ENCODE measurements at places on chromosomes 7 and 10.

- no peak for DNase-seq
Observed at GRCh38 chr10:129896860-129897200, 67.2 kb downstream of the EBF3 start.

DNA sequence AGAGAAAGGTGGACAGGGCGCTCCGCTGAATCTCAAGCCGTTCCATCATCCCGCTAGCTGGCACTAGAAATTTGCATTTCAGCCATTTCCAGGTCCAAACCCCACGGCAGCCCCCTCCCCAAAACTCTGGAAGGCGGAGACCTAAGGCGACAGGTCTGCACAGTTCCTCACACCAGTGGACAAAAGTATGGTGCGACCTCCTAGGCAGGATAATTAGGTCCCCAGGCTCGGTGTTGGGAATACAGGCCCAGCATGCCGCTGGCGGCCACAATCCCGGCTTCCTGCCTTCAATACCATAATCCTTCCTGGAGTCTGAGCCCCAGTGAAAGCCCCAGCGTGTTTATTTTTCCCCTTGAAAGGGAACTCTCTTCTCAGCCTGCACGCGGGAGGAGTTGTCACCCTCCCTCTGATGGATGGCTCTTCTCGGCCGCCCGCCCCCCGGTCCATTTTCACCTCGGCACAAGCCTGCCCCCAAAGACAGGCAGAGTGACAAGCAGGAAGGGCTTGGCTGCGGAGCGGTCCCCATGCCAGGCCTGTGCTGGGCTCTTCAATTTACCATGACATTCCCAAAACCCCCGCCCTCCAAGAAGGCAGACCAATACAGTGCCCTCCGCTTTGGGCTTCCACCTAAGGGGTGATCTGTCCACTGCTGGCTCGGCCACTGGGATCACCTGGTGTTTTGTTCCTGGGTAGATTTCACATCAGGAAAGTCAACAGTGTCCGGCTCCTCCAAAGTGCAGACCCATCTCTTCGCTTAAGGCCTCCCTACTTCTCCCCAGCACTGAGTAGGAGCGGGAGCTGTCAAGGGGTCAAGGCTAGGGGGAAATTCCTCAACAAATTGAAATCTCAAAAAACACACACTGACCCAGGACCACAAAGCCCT lies 2.2 kb downstream of the FGFR2 start:
- DNase-seq: no peak

DNA sequence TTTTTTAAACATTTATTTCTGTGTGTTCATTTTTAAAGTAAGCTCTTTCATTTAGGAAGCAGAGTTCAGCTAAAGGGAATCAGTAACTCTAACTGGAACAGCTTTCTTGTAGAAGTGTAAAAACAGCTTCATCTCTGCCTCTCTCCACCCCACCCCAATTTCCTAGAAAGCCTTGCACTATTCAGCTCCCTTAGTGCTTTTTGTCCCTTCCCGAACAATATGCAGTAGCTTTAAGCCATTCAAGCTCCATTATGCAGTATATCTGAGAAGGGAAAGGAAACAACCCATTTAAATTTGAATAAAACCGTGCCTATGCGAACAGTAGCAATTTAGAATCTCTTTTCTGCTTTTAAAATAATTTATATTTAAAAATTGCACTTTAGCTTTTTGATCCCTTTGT lies 134.5 kb downstream of the TRIL start:
- DNase-seq: no peak

- no peak for DNase-seq
Observed at GRCh38 chr10:100800931-100801330, 55.5 kb downstream of the PAX2 start.

- DNase-seq: no peak
Observed at GRCh38 chr7:83366629-83367028, 203.9 kb upstream of the PCLO start.

GRCh38 chr7:26046150-26046549 lies 105.8 kb upstream of the NFE2L3 start:
- DNase-seq: no peak

- no peak for DNase-seq
Observed at GRCh38 chr10:16483241-16483917, 38.3 kb downstream of the C1QL3 start.

GRCh38 chr7:137957887-137958286 lies 44.0 kb downstream of the CREB3L2 start:
- DNase-seq: peak; percentile 76

- no peak for DNase-seq
Observed at GRCh38 chr7:17152721-17153120, 145.7 kb upstream of the AHR start.

DNA sequence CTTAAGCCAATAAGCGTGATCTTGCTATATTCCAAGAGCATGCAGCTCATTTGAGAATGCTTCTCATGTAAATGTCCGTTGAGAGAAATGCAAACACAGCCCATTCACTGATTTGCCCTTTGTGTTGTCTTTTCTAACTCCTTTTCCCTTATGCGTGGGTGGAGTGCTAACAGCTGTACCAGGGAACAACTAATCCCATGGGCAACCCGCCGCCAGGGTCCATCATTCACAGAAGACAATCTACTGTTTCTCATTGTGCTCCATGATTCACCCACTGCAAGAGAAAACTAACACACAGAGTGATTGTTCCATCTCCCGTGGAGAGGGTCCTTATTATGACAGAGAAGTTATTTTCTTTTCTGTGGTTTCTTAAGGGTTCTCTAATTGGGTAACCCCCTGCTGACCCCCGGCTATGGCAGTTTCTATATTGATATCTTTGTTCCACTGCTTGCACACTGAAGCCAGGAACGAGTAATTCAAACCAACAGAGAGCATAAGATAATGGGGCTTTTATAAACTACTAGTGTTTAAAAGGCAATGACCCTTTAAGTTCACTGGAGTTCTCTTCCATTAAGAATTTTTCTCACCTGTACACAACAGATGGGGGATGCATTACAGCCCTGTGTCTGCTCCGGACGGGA lies 298.7 kb downstream of the BAMBI start:
- no peak for DNase-seq

DNA sequence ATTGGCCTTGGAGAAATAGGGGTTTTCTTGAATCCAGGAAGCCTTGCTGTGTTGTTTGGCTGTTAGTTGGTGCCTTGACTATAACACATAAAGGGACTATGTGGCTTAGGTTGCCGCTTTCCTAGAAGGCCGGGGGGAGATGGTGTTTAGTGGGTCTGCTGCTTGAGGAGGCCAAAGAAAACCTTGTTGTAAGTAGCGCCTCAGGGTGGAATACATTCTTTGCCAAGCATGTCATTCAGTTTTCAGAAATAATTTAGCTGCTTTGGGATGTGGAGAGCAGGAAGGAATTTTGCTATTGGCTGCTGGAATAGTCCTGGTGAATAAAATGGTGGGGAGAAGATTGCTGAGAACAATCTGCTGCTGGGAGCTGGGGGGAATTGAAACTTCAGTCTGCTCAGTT lies 132.9 kb upstream of the WNT16 start:
- peak; percentile 35 for DNase-seq

DNA sequence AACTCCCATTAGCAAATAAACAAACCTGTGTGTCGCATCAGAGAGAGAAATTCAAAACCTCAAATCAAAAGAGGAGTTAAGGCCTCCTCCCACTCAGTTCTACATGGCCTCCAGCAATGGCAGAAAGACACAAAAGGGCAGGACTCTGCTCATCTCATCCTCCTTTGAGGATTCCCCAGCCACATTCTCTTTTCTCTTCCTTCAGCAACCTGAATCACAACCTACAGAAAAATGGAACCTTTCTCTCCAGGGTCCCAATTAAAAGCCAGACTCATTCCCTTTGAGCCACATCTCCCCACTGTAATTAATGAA lies 7.9 kb downstream of the OSBPL3 start:
- DNase-seq: no peak

- DNase-seq: peak; percentile 73
Observed at GRCh38 chr7:67019562-67020390, 23.1 kb downstream of the TYW1 start.

DNA sequence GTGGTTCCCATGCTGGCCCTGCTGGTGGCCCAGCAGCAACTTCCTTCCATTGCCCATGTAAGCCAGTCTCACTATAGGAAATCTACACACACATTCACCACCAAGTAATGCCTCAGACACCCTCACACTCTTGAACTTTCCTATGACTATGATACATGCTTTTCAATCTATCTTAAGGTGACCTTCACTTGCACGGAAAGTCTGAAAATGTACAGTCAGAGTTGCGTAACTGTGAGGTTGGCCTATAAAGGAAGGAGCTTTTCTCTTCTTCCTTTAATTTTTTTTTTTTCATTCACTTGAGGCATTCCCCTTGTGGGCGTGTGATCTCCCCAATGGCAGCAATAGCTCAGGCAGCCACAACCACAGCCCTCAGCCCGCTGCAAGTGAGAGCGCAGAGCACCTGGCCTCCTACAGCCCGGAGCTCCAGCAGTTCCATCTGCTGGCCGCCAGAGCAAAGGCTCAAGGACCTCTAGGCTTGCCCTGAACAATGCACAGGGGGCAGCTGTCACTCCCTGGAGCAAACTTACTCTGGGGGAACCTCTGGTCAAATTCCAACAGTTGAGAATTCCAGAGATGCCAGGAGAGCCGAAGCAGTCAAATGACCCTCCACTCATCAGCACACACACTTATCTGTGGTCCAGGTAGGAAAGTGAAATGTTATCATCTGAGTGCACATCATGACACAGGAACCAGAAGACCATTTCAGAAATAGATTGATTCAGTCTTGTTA lies 123.1 kb upstream of the ADO start:
- DNase-seq: peak; percentile 26

DNA sequence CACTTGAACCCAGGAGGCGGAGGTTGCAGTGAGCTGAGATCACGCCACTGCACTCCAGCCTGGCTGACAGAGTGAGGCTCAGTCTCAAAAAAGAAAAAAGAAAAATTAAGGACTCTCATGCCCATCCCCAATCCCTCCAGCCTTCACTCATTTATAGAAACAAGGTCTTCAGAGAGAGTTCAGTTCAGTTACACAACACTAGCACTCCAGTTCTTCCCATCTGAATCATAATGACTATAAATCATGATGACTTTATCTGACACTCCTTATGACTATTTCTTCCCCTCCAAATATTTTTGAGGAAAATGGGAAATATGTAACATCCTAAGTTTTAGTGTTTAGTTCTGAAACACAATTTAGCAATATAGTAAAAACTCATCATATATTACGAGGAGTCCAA lies 107.4 kb upstream of the LSM8 start:
- peak; percentile 17 for DNase-seq

DNA sequence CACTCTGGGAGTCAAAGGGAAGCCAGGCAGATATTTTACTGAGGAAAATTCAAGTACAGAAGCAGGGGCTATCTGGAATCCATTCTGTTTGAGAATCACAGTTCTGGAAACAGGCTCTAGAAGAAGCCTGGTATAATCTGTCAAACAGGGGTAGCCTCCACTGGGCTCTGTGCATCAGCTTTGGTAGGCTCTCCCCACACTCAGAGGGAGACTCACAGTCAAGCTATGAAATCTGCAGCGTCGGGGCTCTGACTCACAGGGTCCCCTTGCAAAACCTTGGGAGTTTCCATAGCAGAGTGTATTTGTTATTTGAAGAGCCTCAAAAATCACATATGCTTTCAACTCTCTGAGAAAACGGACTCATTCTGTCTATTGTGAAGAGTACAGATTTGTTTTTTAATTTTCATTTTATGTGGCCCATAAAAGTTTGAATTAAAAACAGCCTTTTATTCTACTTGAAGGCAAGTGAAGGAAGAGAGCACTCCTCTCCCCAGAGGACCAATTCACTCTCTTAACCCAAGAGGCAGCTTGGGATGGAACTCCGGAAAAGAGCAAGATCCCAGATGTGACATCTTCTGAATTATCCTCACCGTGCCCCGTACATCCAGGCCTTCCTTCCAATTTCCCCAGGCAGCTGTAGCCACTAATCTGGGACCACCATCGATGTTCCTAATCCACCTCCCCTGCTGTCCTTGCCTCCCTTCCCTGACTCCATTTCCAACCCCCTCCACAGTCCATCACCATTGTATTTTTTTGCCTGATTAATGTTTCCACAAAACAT lies 590.9 kb upstream of the MGMT start:
- DNase-seq: peak; percentile 80

DNA sequence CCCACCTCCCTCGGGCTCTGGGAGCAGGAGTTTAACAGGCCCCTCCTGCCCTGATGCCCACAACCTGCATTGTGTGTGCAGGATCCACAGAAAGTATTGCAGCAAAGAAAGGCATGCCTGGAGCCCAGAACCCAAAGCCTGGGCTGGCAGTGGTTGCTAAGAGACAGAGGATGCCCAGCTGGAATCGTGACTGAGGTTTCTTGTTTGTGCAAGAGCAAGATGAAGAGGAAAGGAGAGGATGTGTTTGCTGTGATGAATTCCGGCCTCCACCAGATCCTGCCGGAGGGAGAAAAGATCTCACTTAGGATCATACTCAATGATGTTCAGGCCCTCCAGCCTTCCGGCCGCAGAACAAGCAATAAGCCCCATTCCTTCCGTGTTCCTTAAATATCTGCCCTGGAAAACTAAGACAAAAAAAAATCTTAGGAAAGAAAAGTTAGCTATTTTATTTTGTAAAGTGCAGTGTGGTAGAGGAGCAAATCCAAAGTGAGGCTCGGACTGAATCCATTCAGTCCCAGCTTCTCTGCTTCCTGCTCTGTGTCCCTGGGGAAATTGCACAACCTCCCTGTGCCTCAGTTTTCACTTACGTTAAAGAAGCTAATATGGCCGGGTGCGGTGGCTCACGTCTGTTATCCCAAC lies 57.1 kb downstream of the SLIT1 start:
- DNase-seq: no peak

DNA sequence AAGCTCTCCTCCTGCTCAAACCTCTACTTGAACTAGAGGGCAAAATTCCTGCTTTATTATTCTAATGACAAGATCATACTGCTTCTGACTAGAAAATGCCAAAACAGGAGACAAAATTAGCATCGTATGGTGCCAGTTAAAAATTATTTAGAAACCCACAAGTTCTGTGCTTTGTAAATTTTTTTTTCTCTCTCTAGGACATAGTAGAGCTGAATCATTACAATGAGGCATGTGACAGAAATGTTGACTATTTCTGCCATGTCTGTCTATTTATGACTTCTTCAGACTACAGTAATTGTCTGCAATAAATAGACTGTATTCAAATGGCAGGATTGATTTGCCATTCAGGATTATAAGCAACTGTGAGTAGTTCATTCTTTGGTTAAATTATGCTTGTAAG lies 335.8 kb downstream of the PRPF18 start:
- peak; percentile 75 for DNase-seq

DNA sequence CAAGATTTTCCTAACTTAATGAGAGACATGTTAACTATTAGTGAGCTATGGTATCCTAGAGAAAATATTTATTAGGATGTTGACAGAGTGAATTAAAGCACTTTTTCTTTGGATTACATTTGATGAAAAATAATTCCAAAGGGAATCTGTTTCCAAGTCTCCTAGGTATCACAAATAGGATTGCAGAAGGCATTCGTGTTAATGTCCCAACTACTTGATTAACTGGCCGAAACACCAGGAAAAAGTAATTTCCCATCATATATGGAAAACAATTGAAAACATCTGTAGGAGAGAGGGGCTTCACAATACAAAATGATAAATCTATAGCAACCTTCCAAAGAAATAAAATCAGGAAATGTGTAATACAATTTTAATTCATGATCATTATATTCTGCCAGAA lies 406.7 kb downstream of the PARD3 start:
- DNase-seq: no peak

DNA sequence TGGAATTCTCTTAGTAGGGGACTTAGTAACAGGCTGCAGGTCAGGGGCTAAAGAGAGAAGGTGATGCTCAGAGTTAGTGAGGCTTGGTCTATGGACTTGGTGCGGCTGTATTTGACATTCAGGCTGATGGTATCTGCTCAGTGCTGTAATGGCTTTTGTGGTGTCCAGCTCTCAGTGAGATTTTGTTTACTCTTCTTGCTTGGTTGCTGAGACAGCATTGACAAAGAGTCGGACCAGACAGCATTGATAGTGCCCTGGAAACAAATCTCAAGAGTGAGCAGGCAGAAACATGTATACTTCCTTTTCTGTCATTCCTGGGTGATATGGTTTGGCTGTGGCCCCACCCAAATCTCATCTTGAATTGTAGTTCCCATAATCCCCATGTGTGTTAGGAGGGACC lies 202.0 kb downstream of the STK31 start:
- no peak for DNase-seq
